Liver (tissue), 10 donors: ENCODE measurements at places on chromosomes 4 and X. TPM values are rescaled to one million over a fixed set of nuclear protein-coding genes. Genes with fewer than 3 reads are reported as not detected.

DNA sequence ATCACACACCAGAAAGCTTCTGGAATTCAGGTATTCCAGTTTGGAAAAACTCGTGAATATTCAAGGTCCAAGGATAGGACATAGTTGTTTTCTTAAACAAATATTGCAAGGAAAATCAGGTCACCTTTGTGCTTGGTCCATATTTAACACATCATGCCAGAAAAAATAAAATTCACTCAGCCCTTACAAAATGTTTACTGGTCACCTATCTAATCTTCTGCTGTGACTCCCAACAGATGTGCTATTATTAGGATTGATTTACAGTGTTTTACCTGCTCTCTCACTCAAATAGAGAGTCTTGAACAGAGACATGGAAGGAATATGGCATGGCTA, 9.5 kb downstream of the CSN3 start:
- H3K4me3 ChIP-seq, result no peak overlapping the region
- peaks cover 9% of the 10 kb centered on the region for H3K4me1 ChIP-seq
- no peak for DNase-seq
- no peaks in the 10 kb centered on the region for H3K27me3 ChIP-seq

GRCh38 chr4:132227151-132227856, 921.8 kb upstream of the PCDH10 start:
- H3K27me3 ChIP-seq, result no peaks in the 10 kb centered on the region
- no peaks in the 10 kb centered on the region for H3K4me1 ChIP-seq
- no peaks in the 10 kb centered on the region for H3K36me3 ChIP-seq
- peak overlapping the region; percentile 52 for H3K4me3 ChIP-seq
- H3K27ac ChIP-seq, result no peak overlapping the region

GRCh38 chr4:74754218-74754617, 40.1 kb downstream of the BTC start:
- no peak overlapping the region for H3K27ac ChIP-seq
- H3K4me3 ChIP-seq, result no peak overlapping the region
- no peaks in the 10 kb centered on the region for H3K27me3 ChIP-seq
- H3K4me1 ChIP-seq, result no peaks in the 10 kb centered on the region
- no peak for DNase-seq

- no peak overlapping the region for H3K27ac ChIP-seq
- H3K27me3 ChIP-seq, result no peaks in the 10 kb centered on the region
- H3K4me3 ChIP-seq, result no peak overlapping the region
- H3K36me3 ChIP-seq, result no peaks in the 10 kb centered on the region
Observed at GRCh38 chr4:121885115-121885514, 14.8 kb upstream of the BBS7 start.

GRCh38 chr4:7944599-7945220, 5.0 kb upstream of the AFAP1 start:
- DNase-seq, result no peak
- no peak overlapping the region for H3K4me3 ChIP-seq
- no peak overlapping the region for H3K27ac ChIP-seq
- H3K4me1 ChIP-seq, result peaks cover 4% of the 10 kb centered on the region
- H3K36me3 ChIP-seq, result no peaks in the 10 kb centered on the region
- H3K27me3 ChIP-seq, result no peaks in the 10 kb centered on the region

FRG2 gene
- total RNA-seq, result not detected

HTR2C gene
- not detected for total RNA-seq

RPA4 gene
- 2.5 TPM for total RNA-seq

TCEAL6 gene
- total RNA-seq, result not detected
